ENCODE measurements at places on chromosomes 13 and 19.

GRCh38 chr13:81138353-81138980, 797.5 kb upstream of the SPRY2 start:
- DNase-seq = no peak

- DNase-seq = no peak
Measured at GRCh38 chr13:44573071-44573470, 3.1 kb downstream of the TSC22D1 start.

DNA sequence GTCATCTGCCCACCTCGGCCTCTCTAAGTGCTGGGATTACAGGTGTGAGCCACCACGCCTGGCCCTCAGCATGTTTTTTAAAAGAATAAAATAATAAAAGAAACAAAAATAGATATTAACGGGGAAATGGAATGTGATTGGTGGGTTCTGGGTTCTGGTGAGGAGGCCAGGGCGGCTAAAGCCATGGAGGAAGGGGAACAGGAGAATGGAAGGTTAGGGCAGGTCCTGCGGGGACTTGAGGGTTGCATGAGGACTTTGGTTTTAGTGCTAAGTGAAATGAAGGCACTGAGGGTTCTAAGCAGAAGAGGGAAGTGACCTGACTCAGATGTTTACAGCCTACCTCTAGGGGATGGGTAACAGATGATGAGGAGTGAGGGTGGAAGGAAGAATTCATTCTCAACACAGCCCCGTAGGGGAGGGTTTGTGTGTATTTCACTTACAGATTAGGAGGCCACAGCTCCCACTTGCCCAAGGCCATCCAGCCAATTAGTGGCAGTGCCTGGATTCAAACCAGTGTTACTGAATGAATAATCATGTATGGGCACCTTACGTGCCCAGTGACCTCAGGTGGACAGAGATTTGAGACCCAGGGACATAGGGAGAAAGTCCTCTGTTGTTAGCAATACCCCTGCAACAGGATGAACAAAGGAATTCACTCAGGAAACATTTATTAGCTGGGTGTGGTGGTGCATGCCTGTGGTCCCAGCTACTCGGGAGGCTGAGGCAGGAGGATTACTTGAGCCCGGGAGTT, 6.7 kb upstream of the MRPL4 start:
- no peak for DNase-seq

DNA sequence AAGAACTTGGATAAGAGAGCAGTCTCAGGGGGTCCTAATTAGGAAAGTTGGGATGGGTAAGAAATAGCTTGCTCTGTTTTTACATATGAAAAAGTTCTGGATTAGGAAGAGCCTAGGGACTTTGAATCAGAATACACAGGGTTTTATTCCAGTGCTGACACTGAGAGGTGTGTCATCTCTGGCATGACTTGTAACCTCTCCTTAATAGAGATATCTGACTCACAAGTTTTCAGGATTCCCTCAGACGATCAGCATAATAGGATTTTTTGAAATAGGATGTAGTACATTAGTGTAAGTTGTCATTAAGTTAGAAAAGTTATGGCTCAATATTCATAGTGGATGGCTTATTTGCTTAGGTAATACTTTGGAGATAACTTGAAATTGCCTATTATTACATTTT, 555.2 kb upstream of the MIR17HG start:
- no peak for DNase-seq

DNA sequence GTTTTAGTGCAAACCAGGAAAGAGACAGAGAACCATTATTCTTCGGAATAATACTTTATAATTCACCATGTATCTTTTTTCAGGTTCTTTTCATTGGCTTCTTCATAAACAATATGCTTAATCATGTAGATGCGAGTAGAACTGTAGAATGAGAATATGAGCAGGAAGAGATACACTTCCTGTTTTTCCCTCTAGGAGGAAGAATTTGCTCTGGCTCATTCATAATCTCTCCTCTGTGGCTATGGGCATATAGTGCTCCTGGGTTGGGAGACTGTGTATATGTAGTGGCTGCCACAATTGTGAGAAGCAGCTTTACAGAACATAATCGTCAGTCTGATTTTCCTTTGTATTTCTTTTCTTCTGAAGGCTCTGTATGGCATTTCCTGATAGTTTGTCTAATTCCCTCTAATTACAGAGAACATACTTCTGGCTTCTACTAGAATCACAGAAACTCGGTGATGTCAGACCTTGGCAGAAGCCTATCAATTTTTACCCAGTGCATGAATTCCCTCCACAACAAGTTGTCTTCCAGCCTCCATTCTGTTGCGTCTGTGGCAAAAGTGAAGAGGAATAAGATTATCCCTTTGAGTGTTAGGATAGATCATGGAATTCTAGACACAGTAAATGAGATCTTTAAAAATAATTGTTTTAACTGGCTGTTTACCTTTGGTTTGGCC, 2.9 kb upstream of the DCLK1 start:
- no peak for DNase-seq

DNA sequence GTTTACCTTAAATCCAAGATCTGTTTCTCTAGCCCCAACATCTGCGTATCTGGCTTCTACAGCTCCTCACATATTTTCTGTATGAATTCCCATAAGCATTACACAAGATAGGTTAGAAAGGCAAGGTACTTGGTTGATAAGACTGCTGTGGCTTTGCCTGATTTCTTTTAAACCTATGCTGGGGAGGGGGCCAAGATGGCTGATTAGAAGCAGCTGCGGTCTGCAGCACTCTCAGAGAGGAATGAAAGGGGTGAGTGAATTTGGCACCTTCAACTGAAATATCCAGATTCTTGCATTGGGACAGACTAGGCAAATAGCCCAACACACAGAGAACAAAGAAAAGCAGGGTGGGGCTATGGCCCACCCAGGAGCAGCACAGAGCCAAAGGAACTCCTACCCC, 12.2 kb upstream of the DLEU7 start:
- DNase-seq = no peak

- no peak for DNase-seq
Measured at GRCh38 chr13:109366525-109366924, 419.9 kb downstream of the IRS2 start.

DNA sequence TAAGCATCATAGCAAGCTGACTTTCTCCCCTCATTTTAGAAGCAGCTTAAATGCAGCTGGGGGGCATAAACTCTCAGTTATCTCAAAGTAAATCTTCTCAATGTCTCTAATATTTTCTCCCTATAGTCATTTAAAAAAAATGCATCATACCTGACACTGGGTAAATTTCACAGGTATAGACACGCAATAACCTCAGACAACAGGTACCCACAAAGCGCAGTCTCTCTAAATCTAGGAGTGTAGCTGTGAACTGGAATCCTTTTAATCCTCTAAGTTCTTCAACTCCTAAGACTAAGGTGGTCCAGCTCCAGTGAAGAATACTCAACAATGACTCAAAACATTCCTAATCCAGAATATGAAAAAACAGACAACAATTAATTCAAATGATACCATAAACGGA, 141.2 kb downstream of the MYCBP2 start:
- DNase-seq = no peak

- no peak for DNase-seq
Measured at GRCh38 chr19:48772503-48772953, 17.2 kb downstream of the FGF21 start.

DNA sequence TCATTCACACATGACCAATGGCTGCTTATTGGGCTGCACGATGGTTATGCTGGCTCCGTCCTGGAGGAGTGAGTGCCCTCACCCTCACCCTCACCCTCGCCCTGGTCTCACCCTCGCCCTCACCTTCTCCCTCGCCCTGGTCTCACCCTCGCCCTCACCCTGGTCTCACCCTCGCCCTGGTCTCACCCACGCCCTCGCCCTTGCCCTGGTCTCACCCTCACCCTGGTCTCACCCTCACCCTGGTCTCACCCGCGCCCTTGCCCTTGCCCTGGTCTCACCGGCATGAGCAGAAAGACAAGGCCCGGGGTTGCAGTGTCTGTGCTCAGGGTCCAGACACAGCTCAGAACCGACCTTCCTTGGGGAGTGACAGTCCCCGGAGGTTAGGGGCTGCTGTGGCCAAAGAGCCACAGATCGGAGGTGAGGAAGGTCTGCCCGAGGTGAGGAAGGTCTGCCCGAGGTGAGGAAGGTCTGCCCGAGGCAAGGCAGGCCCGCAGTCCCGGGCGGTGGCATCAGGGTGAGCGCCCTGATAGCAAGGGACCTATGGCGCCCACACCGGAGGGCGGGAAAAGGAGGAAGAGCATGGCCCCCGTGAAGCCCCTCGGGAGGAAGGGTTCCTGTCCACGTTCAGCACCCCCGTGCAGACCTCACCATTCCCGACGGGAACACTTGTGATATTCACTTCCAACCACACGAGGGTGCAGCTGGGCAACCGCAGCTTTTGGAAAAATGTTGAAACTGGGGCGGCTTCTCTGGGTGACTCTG, 65.6 kb downstream of the MCF2L start:
- DNase-seq = no peak

DNA sequence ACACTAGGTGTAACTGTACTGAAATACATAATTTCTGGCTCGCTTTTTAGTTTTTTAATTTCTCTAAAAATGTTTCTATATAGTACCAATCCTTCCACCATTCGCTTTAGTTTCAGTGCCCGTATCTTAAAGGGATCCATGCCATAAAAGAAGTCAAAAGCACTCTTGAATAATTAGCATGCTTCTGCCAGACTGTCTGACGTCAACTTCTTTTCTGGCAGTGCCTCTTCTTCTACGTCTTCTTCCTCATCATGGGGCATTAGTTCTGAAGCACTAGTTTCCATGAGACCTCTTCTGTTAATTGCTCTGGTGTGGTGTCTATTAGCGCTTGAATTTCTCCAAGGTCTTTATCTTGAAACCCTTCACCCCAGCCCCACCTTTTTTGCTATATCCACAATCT, 93.8 kb upstream of the DOCK9 start:
- no peak for DNase-seq

- DNase-seq = no peak
Measured at GRCh38 chr13:62524061-62524460, 1108.4 kb upstream of the PCDH20 start.

- DNase-seq = no peak
Measured at GRCh38 chr19:38734176-38734425, 10.2 kb downstream of the CAPN12 start.

GRCh38 chr19:22605275-22606211, 28.6 kb upstream of the ZNF492 start:
- no peak for DNase-seq

- DNase-seq = no peak
Measured at GRCh38 chr19:1364070-1364704, 19.5 kb upstream of the NDUFS7 start.

- no peak for DNase-seq
Measured at GRCh38 chr19:41657157-41657556, 30.3 kb upstream of the CEACAM4 start.

- DNase-seq = peak; percentile 67
Measured at GRCh38 chr19:18594096-18594823, 5.7 kb downstream of the REX1BD start.

DNA sequence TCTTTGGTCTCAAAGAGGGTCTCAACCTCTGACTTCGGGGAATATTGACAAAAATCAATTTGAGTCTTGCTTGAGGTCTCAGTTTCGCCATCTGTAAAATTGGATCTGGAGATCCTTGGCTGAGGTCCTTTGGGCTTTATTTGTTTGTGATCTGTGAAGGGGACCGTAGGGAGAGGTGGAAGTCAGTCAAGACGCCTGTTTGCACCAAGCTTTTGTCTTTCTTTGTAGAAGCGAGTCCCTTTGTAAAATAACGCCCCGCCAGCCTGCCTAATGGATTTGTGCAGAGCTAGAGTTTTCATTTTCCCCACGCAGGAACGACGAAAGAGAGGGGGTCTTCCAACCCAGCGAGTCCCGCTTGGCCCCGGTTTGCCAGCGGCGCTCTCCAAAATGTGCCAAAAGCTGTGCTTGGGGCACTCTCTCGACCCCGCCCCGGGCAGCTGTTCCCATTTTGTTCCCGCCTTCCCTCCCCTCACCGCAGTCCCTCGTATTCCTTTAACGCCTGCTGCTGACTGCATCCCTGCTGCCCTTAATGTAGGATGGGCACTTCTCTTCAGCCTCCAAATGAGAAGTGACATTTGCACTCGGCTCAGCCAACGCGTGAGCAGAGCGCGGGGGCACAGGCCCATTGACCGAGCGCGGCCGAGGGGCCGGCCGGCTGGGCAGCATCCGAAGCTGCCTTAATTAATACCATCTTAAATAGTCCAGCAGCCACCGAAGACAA, 13.0 kb downstream of the ZIC5 start:
- DNase-seq = no peak

DNA sequence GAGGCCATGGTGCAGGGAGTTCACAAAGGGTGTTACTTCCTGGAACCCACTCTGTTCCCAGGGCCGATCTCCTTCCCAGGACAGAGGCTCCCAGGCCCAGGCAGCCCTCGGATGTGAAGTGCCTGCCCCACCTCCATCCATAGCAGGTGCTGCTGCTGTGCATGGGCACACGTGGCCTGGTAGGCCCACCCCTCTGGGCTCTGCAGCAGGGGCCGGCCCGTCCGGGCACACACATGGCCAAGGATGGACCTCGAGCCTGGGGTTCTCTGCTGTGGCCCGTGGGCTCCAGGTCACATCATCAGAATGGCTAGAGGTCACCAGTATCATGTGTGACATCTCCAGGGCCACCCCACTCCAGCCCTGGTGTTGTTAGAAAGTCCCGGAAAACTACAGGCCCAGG, 71.8 kb downstream of the GADD45B start:
- no peak for DNase-seq

- DNase-seq = no peak
Measured at GRCh38 chr19:57887195-57887941, 1.5 kb downstream of the ZNF814 start.
